ENCODE measurements at places on chromosomes 2 and 18.

- DNase-seq = no peak
Measured at GRCh38 chr2:241851325-241852115, 7.2 kb downstream of the PDCD1 start.

DNA sequence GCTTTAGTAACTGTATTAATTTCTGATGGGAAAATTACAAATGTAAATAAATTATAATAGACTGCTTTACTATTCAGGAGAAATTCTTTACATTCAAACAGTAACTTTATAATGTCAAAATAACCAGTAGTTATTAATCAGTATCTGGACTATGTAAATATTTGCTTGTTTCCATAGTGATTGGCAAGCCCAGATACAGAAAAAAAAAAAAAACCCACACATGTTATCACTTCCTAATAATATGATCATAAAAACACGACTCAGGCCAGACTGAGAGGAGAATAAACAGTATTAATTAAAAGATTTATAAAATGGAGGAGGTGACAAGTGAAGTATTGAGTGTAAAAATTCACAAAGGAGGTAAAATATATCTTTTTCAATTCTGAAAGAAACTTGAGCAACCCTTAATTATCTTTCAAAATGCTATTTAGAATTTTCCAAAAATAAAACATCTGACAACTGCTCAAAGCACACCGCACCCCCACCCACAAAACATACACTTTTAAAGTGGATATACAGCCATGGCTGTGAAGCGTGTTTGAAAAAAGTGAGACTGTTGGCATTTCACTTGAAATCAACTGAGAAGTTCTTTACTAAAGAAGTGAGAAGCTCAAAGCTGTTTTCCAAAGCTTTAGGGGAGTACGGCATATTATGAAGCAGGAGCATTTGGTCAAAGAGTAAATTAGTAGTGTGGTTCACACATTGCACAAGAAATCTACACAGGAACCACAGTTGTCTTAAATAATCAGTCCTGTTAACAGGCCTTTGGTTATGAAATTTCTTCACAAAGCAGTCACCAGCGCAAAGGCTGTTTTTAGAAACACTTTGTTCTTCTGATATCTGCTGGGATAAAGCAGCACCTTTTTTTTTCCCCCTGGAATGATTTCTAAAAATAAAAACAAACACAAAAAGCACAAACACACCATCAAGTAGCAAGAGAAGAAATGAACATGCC is 475.8 kb downstream of the TXNL1 start:
- no peak for DNase-seq

GRCh38 chr2:237540223-237540775 is 26.1 kb upstream of the PRLH start:
- DNase-seq = no peak

DNA sequence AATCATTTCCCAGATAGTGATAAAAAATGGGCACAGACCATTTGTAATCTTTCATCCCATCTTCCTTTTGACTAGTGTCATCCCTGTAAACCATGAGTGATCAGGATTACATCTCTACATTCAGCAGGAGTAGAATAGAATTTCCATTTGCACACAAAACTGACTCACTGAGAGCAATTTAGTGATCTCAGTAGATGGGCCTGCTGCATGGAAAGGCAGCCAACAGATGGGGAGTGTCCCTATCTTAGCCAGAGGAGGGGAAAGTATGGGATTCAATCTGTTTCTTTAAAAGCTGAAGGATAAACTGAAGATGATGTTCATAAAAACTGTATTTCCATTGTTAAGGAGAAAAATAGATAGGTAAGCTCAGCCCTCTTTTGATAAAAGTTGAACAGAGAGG is 441.7 kb downstream of the ZNF521 start:
- DNase-seq = no peak

- DNase-seq = no peak
Measured at GRCh38 chr18:12336171-12336613, 28.2 kb downstream of the TUBB6 start.

GRCh38 chr2:140711867-140712266 is 1418.9 kb downstream of the LRP1B start:
- no peak for DNase-seq
